Hepatocyte (in vitro differentiated cells): ENCODE measurements at places on chromosomes 11 and 22. TPM values are rescaled to one million over a fixed set of nuclear protein-coding genes. Genes with fewer than 3 reads are reported as not detected.

MPPED2 gene
- 7.5 and 7.6 TPM in 2 replicates for total RNA-seq

- DNase-seq, result no peak
- H3K4me1 ChIP-seq, result no peaks in the 10 kb centered on the region
- no peak overlapping the region for H3K4me3 ChIP-seq
- H3K36me3 ChIP-seq, result no peaks in the 10 kb centered on the region
Measured at GRCh38 chr11:128985880-128986279, 43.2 kb upstream of the TP53AIP1 start.

- H3K4me3 ChIP-seq, result no peak overlapping the region
- DNase-seq, result no peak
- no peaks in the 10 kb centered on the region for H3K36me3 ChIP-seq
- H3K27ac ChIP-seq, result no peak overlapping the region
Measured at GRCh38 chr11:123183391-123184099, 11.5 kb downstream of the CLMP start.

GRCh38 chr11:108733479-108734116 is 68.7 kb downstream of the DDX10 start:
- no peak for DNase-seq
- no peak overlapping the region for H3K4me3 ChIP-seq
- no peaks in the 10 kb centered on the region for H3K36me3 ChIP-seq
- no peaks in the 10 kb centered on the region for H3K27me3 ChIP-seq
- no peaks in the 10 kb centered on the region for H3K4me1 ChIP-seq
- H3K27ac ChIP-seq, result no peak overlapping the region

- H3K4me1 ChIP-seq, result no peaks in the 10 kb centered on the region
- H3K4me3 ChIP-seq, result no peak overlapping the region
Measured at GRCh38 chr11:74025467-74026166, 16.7 kb upstream of the UCP3 start.

- no peaks in the 10 kb centered on the region for H3K27me3 ChIP-seq
- H3K4me3 ChIP-seq, result no peak overlapping the region
Measured at GRCh38 chr11:76771446-76772099, 11.6 kb upstream of the TSKU start.

DNA sequence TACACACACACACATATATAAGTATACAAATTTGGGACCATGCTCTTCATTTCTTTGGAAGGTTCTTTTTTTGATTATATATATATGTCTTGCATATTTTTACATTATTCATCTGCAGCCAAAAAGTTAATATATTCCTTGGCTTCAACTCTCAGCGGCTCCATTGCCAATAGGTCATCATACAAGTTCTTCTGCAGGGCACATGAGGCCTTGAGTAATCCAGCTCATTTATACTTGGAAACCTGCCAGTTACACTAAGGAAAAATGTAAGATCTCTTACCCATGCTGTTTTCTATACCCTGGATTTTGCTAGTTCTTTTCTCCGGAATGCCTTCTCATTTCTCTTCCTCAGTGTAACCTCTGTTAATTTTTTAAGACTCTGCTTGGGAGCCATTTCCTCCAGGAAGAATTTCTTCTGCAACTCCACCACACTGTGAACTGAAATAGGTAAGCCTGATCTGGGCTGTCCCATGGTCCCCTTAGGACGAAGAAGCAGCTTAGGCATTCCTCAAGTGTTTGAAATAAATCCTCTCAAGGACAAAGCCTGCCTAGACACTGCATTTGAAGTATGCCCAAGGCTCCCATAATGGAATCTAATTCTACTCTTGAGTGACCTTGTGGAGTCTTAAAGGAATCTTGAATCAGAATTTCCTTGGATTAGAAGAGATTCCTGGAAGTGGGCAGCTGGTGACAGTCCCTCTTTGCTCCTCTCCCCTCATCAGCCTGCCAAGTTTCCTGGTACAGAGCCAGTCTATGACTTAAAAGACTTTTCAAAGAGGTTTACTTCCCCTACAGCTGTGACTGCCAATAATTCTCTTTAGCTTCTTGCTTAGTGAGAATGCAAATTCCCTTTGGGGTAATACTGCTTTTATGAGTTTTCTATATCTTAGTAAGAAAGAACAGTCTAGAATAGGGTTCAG is 182.8 kb downstream of the C11orf87 start:
- no peak overlapping the region for H3K4me3 ChIP-seq
- no peaks in the 10 kb centered on the region for H3K4me1 ChIP-seq
- no peaks in the 10 kb centered on the region for H3K27me3 ChIP-seq
- H3K36me3 ChIP-seq, result no peaks in the 10 kb centered on the region
- no peak overlapping the region for H3K27ac ChIP-seq

SDHAF2 gene
- total RNA-seq, result 47.8 and 62.3 TPM in 2 replicates

GRCh38 chr11:45904309-45904915 is 2.7 kb downstream of the FREY1 start:
- H3K4me3 ChIP-seq, result no peak overlapping the region
- peaks cover 1% of the 10 kb centered on the region for H3K4me1 ChIP-seq
- H3K27me3 ChIP-seq, result no peaks in the 10 kb centered on the region
- DNase-seq, result no peak
- no peak overlapping the region for H3K27ac ChIP-seq
- H3K36me3 ChIP-seq, result no peaks in the 10 kb centered on the region

UBQLN3 gene
- total RNA-seq, result 0.50 TPM in 1 of 2 replicates, not detected in the other

GPR152 gene
- total RNA-seq, result not detected in 2 replicates

DNA sequence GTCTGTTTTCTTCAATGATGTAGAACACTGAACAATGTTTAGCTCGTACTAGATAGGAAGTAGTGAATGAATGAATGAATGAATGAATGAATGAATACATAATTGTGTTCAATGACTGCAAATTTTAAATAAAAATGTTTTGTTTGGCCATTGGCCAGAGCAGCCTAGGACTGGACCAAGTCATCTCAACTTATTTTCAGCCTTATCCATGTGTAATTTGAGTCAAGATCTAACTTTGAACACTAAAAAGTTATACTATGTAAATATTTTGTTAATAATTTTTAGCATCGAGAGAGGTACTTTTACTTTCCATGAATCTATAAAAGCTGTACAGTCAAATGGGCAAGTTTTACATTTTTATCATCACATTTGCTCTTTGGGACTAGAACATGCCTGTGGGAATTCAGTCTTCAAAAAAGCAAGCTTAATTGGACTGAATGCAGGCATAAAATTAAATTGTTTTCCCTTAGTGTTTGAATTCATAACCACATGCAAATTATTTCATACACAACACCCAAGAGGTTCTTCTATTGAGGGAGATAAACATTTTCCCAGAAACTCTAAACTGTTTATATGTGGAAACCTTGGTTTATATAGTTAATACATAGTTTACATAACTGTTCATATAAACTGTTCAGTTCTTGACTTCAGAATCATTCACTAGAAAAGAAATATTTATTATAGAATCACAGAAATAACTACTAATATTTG is 222.1 kb upstream of the ANO3 start:
- no peak overlapping the region for H3K4me3 ChIP-seq
- DNase-seq, result no peak
- H3K27ac ChIP-seq, result no peak overlapping the region
- no peaks in the 10 kb centered on the region for H3K36me3 ChIP-seq
- H3K27me3 ChIP-seq, result no peaks in the 10 kb centered on the region

GRCh38 chr11:79043726-79044125 is 397.1 kb downstream of the TENM4 start:
- peaks cover 7% of the 10 kb centered on the region for H3K4me1 ChIP-seq
- no peaks in the 10 kb centered on the region for H3K27me3 ChIP-seq
- DNase-seq, result no peak
- no peaks in the 10 kb centered on the region for H3K36me3 ChIP-seq

- no peaks in the 10 kb centered on the region for H3K27me3 ChIP-seq
- no peaks in the 10 kb centered on the region for H3K36me3 ChIP-seq
- DNase-seq, result no peak
- H3K4me1 ChIP-seq, result no peaks in the 10 kb centered on the region
- no peak overlapping the region for H3K27ac ChIP-seq
Measured at GRCh38 chr11:95100856-95101507, 11.3 kb downstream of the ENDOD1 start.

- H3K27ac ChIP-seq, result peak overlapping the region; percentile 78
- no peaks in the 10 kb centered on the region for H3K36me3 ChIP-seq
- peak; percentile 68 for DNase-seq
- no peaks in the 10 kb centered on the region for H3K27me3 ChIP-seq
- peaks cover 31% of the 10 kb centered on the region for H3K4me1 ChIP-seq
Measured at GRCh38 chr22:41480397-41480735, 11.4 kb downstream of the ACO2 start.
